ENCODE measurements at places on chromosomes 16 and 17.
A peak's percentile ranks its signal among the peaks of the same experiment; 100 is the strongest.

DNA sequence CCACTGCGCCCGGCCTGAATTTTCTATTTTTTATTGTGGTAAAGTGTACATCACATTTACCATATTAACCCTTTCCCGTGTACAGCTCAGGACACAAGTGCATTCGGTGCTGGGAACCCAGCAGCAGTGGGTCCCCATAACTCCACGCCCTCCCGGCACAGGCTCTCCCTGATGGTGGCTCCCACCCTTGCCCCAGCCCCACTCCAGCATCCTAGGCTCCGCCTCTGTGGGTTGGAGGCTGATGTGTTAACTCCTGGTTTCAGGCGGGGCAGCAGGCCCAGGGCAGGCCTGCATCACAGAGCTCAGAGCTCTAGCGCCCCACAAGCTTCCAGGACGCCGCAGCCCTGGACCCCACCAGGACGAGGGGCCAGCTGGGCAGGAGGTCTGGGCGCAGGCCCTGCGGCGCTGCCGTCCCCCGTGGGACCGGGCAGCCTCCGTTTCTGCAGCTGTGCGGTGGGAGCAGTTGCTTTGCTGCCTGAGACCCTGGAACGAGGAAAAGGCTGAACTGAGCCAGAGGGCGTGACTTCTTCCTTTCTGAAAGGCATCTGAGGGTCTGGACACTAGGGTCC, 19.6 kb downstream of the ZFPM1 start:
- no peak for DNase-seq

DNA sequence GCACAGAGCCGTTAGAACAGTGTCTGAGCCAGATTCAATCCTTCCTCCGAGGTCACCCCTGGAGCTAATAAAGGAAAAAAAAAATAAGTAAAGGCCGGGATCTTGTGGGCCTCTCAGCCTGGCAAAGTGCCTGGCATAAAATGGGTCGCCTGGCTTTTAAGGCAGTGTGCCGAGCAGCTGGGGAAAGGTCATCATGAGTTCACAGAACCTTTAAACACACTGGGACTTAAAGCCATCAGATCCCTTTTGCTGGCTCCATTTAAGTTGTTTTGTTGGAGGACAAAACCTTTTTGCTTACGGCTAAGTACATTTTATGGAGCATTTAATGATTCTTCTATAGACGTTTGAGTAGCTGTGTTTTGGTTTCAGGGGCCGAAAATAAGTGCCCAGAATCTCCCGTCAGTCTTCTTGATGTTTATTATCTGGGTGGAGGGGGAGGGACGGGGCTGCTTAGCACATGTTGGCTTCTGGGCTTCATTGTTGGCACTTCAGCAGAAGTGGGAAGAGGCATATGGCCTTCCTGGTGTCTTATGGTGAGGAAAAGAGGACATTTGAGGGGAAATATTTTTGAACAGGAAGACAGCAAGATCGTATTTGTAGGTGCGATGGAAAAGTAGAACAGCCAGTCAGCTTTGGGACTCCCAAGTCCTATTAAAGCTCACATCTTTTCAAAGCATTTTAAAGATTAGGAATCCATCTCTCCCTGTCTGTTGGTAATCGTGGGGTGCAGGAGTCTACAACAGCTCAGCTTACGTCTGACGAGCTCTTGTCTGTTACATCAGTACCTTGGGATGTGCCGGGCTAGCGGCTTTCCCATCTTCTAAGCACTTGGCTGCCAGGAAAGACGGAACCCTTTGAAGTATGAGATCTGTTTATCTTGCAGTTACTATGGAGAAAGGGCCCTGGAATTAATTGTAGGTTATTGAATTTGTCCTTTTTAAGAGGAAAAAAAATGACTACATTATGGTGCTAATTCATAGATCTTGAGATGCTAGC, 31.1 kb downstream of the RBFOX1 start:
- DNase-seq: no peak

DNA sequence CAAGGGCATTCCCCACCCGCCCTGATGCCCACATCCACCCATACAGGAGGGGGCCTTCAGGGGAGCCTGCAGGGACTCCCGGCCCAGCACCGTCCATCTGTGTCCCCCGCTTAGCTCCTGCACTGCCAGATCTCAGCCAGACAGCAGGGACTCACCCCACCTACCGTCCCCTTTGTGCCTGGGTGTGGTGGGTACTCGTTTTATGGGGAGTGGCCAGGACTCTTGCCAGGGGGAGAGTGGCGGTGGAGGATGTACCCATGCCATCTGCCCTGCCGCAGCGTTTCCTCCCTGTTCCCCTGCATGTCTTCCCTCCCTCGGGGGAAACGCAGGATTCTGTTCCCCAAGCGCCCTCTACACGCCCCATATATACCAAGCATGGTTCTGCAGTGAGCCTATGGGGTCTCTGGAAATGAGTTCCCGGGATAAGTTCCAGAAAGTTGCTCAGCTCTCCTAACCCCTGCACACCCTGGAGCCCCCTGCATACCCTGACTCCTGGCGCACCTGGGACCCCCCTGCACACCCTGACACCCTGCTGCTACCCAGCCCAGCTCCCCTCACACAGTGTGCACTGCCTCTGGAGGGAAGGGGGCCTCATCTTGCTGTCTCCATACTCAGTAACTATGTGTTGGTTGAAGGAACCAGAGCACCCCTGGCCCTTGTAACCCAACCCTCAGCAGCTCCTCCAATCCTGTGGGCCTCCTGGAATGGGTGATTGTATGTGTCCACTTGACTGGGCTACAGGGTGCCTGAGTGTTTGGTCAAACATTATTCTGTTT, 4.2 kb upstream of the MAFG start:
- no peak for DNase-seq

DNA sequence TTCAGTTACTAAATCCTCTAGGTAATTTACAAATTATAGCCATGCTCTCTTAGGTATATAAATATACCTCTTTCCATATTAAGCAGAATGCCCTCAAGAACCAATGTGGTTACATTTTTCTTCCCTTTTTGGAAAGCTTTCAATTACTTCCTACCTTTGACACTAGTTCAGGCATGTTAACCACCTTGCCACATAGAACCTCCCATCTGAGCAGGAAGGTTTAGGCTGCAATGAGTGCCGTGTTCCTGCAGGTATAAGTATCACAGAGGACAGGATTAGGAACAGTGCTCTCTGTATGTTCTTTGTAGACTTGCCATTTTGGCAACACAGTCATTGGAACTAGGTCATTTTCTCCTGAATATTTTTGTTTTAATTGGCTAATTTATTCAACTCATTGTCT, 20.1 kb downstream of the KRT25 start:
- DNase-seq: no peak

- peak; percentile 77 for DNase-seq
Measured at GRCh38 chr16:28140788-28141618, 70.8 kb downstream of the XPO6 start.

DNA sequence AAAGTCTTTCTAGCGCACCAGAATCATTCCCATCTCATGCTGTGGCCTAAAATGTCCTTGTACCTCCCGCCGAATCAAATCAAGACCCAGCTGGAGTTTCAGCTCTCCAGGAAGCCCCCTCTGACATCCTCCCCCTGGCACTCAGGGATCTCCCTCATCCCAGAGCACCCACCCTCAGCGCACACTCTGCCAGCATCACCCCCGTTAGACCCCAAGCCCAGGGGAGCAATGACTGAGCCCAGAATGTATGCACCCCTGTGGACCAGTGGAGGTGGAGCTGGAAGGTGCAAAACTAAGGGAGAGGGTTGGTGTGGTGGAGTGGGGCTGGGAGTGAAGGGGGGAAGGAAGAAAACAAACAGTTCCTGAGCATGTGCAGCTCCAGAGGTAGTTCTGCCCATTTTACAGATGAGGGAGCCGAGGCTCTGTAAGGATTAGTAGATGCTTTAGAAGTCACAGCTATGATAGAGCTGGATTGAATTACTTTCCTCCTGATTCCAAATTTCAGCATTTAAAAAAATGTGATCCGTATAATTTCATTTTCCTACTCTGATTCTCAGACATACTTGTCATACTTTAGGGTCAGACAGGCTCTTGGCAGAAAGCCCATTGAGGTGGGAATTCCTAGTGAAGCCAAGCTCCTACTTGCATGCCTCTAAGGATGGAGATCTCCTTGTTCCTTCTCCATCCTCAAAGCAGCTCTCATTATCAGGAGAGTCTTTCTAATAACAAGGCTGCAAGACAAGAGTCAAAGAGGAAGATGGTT, 242.7 kb downstream of the KATNIP start:
- no peak for DNase-seq

DNA sequence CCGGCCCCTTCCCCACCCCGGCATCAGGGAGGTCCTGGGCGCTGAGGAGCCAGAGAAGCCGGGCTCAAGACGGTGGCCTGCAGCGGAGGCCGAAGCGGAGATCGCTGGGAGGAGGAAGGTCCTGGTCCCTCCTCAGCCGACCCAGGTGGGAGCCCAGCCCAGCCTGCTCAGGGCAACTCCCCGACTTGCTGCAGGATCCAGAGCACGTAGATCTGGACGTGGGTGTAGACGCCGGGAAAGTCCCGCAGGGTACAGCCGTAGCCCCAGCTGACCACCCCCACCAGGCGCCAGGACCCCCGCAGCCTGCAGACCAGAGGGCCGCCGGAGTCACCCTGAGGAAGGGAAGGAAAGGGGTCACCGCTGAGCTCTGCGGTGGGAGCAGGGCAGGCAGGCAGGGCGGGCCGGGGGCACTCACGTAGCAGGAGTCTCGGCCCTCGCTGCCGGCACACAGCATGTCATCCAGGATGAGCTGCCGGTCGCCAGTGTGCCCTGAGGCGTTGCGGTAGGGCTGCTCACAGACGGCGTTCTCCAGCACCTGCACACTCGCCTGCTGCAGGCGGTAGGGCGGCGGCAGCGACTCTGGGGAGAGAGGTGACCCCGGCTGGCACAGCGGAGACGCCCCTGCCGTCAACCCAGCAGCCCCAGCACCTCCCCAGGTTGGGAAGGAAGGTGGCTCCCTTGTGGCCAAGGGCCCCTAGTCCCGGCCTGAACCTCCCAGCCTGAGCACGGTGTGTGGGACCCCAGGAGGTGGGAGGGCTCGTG, 5.4 kb downstream of the TPSD1 start:
- DNase-seq: no peak

DNA sequence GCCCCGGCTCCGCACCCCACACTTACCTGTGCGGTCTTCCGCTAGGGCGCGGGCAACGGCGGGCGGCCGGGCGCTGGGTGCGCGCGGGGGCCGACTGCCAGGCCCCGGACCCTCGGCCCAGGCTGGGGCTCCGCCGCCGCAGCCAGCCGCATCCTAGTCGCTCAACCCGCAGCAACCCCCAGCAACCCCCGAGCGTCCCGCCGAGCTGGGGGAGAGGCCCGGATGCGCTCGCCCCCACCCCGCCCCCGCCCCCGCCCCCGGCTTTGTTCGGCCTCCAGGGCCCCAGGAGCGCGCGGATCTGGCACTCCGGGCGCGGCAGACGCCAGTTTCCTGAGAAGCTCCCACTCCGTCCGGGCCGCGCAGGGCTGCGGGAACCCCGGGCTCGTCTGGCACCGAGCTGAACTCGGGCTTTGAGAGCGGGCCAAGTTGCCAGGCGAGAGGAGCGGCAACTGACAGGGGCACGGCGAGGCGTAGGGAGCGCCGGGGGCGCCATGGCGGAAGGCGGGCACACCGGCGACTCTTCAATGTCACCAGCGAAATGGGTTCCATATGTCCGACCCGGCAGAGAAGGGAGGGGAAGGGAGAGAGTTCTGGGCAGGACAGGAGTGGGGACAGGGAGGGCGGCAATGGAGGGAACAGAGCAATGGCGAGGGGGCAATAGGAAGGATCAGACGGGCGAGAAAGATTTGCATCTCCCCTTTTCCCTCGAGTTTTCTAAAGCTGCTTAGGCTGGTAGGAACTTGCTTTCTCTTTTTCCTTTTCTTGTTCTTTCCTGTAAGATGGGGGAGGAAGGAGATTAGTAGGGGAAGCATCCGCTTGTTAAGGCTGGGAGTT, 13.7 kb downstream of the HOXB4 start:
- no peak for DNase-seq
